ENCODE measurements at places on chromosomes 2 and 18.

DNA sequence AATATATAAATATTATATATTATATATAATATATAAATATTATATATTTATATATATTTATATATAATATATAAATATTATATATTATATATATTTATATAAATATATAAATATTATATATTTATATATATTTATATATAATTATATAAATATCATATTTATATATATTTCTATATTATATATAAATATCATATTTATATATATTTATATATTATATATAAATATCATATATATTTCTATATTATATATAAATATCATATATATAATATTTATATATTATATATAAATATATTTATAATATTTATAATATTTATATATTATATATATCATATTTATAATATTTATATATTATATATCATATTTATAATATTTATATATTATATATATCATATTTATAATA is 321.4 kb downstream of the CDH2 start:
- no peak for DNase-seq

DNA sequence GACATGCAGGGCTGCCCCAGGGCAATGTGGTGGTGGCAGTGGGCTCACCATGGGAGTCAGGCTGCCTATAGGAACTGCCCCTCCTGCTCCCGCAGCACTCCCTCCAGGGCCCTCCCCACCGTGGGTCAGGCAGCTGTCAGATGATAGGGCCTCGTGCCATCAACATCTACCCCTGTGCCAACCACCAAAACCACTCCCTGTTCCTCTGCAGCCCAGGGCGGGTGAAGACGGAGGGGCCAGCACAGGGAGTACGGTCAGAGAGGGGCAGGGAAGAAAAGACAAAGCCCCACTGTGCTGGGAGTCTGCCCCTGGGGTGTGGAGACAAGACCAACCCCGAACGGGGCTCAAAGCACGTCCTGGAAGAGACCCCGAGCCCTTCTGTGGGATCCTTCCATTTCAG is 97.4 kb downstream of the TNS1 start:
- DNase-seq: no peak

DNA sequence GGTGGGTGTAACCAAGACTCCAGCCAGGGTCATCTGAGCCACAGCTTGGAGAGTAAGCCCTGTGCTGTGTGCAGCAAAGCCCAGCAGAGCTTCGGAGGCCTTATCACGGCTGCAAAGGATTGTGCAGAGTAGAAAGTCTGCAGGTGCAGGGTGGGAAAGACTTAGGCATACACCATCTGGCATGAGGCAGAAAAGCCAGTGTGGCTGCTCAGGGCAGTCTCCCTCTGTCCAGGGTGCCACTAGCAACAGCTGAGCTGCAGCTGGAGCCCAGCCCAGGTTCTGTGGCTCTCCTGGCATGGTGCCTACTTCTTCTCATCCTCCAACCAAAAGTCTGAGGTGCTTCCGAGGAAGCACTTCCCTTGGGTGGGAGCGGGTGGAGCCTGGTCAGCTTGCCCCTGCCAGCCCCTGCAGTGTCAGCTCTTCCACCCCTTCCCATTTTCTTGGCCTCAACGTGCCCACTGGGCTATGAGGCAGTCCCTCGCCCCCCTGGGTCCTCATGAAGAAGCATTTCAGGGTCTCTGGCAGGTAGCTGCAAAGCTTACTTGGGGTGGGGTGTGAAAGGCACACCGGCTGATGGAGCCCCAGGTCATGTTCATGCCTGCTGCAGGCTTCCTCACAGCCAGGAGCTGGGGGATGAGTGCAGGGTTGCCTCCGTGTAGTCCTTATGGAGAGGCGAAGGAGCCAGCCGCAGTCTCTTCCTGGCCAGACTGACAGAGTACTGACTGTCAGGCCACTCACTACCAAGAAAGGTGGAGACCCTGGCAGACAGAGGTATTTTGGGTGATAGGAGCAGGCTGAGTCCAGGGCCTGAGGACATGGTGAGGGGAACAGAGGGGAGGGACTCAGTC is 4.8 kb downstream of the AMER3 start:
- DNase-seq: no peak

DNA sequence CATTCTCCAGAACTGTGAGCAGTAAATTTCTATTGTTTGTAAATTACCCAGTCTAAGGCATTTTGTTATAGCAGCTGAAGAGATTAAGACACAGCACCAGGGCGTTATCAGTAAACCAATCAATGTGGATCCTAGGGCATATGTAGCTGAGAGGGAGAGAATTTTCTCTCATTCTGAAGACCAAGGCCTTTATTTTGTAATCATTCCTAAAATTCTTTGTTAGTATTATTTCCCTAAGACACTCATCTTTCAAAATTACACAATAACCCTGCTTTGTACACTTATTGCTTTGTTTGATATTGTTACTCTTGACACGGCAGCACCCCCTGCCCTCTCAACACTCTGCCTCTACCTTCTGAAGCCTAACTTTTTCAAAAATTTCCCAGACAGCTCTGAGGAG is 419.1 kb downstream of the SLC4A3 start:
- no peak for DNase-seq

- no peak for DNase-seq
Measured at GRCh38 chr18:70507970-70508369, 219.1 kb downstream of the SOCS6 start.

DNA sequence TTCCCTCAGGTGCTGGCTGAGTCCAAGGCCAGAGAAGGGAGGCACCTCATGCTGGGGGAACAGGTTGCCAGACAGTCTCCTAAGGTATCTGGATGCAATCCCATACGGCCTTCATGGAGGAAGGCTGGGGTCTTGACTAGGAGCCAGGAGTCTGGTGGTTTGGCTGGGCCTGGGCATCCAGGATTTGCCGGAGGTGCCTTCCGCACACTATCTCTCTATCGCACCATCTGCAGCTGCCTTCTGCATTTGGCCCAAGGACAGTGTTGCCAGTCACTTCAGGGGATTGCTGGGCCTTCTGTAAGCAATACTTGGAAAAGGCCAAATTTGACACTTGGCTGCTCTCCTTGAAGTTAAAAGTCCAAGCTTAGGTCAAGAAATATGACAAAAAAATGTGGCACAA is 327.2 kb downstream of the EN1 start:
- DNase-seq: no peak

DNA sequence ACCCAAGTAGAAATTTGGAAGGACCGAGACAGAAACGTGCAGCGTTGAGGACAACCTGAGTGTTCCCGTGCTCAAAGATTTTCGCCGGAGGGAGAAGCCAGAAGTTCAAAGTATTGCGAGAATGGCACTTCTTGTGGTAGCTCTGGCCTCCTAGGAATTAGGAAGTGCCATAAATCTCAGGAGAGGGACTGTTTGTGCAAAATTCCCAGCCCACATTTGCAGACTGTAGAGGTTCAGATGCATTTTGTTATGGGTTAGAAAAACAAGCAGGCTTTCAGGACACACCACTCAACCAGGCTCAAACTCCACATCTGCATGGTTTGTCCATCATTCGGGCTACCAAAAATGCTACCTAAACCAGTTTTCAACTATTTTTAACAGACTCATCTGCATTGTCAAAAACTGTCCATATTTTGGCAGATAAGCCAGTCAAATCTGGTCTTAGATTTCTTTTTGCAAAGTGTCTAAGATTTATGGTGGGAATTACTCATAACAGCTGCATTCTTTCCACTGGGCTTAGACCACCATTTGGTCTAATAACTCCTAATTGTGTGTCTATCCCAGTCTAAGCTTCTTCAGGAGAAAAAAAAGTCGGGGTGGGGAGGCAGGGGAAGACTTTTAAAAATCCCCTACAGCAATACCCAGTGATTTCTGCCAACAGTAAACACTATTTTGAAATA is 422.9 kb downstream of the ARHGAP15 start:
- DNase-seq: no peak

- no peak for DNase-seq
Measured at GRCh38 chr2:36433311-36434217, 78.0 kb downstream of the CRIM1 start.

DNA sequence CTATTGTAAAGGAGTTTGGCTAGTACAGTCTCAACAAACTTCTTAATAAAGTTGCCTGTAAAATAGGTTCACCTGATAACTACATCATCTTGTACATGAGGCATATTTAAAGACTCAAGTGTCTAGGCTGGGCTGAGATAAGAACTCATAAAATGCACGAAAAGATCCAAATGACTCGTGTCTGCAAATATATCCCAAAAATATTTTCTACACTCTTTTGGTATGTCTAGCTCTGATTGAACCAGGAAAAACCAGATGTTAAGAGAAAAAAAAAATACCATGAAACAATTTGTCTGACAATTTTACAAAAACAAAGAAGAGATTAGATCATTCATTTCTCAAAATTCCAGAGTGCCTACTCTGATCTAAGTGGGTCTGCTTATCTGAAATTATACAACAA is 166.9 kb upstream of the OSR1 start:
- no peak for DNase-seq

- DNase-seq: no peak
Measured at GRCh38 chr2:206739271-206739670, 21.1 kb upstream of the DYTN start.

GRCh38 chr2:196233021-196233804 is 61.8 kb upstream of the STK17B start:
- no peak for DNase-seq

- DNase-seq: peak; percentile 98
Measured at GRCh38 chr2:218710687-218711549, at the start of gene TTLL4. Gene TTLL4, plus strand, starts transcription at chr2:218710835. Its CDS starts 26,842 bp downstream, at chr2:218737677.

- DNase-seq: no peak
Measured at GRCh38 chr2:8750221-8750620, 68.4 kb downstream of the ID2 start.

- no peak for DNase-seq
Measured at GRCh38 chr2:60301726-60302125, 251.7 kb downstream of the BCL11A start.

DNA sequence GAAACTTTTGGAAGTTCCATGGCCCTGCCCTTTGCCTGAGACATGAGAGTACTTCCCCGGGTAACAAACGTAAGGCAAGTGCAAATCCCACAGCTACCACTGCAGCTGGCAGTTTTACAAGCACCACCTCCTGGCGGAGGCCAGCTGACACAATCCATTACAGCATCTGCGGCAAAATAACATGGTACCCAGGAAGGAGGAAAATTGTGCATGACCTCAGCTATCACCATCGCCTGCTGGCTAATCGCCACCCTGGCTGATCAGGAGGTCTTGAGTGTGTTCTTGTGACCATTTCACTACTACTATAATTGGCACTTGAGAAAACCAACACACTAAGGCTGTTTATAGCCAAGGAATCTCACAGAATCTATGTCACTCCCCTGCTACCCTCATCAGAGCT is 71.7 kb upstream of the SERPINE2 start:
- DNase-seq: no peak

GRCh38 chr2:240465268-240465764 is 29.9 kb downstream of the GPC1 start:
- peak; percentile 25 for DNase-seq

DNA sequence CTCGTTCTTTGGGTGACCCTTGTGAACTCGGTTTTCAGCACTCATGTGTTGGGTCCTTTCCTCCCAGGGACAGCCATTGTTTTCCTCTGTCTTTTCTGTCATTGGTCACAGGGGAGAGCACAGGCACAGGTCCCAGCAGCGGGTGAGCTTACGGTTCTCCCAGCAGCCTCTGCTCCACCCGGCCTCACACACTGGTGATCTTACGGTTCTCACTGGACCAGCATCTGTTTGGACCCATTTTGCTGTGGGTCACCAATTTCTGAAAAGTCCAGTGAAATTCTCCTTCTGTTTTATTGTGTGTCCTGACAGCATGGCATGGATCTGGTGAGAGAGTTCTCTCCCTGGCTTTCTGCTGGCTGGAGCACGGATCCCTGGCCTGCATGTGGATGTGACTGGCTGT is 49.8 kb upstream of the ANKRD62 start:
- DNase-seq: no peak

GRCh38 chr2:148561389-148561788 is 83.2 kb upstream of the EPC2 start:
- no peak for DNase-seq

DNA sequence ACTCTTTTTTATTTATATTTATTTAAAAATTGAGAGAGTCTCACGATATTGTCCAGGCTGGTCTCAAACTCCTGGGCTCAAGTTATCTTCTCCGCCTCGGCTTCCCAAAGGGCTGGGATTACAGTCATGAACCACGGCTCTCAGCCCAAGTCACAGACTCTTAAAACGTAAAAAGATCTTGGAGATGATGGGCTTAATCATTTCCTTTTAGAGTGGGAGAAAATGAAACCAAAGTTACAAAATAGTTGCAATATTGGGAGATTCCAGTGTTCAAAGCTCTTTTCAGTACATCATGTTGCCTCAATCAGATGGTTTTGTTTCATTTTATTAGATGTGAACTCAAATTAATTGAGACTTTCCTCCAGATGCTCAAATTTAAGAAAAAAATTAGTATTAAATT is 151.4 kb upstream of the XPO1 start:
- DNase-seq: no peak

GRCh38 chr2:221102896-221103688 is 469.0 kb downstream of the EPHA4 start:
- DNase-seq: no peak

Data from activated CD4-positive, CD25-positive, alpha-beta regulatory T cell treated with anti-CD3 and anti-CD28 coated beads, Interleukin-2, amount 50 U/mL, for 72 hours (primary cell).